Pancreas (tissue), 10 donors: ENCODE measurements at places on chromosomes 7 and 10.

- H3K27ac ChIP-seq, result no peak overlapping the region
- H3K4me3 ChIP-seq, result no peak overlapping the region
- H3K36me3 ChIP-seq, result no peaks in the 10 kb centered on the region
- DNase-seq, result no peak
- H3K27me3 ChIP-seq, result no peaks in the 10 kb centered on the region
Measured at GRCh38 chr7:121410829-121411596, 14.9 kb upstream of the FAM3C start.

- peak; percentile 12 for DNase-seq
- no peak overlapping the region for H3K27ac ChIP-seq
- H3K4me1 ChIP-seq, result no peaks in the 10 kb centered on the region
Measured at GRCh38 chr10:132557696-132558515, 20.3 kb downstream of the INPP5A start.

- no peak overlapping the region for H3K4me3 ChIP-seq
- H3K4me1 ChIP-seq, result peaks cover 14% of the 10 kb centered on the region
- H3K27me3 ChIP-seq, result no peaks in the 10 kb centered on the region
- no peaks in the 10 kb centered on the region for H3K36me3 ChIP-seq
- DNase-seq, result no peak
- H3K27ac ChIP-seq, result no peak overlapping the region
Measured at GRCh38 chr10:122138831-122139625, 132.1 kb upstream of the BTBD16 start.

- no peaks in the 10 kb centered on the region for H3K36me3 ChIP-seq
- no peak overlapping the region for H3K27ac ChIP-seq
- DNase-seq, result no peak
- peaks cover 6% of the 10 kb centered on the region for H3K4me1 ChIP-seq
- H3K27me3 ChIP-seq, result no peaks in the 10 kb centered on the region
Measured at GRCh38 chr10:89649051-89649450, 4.0 kb upstream of the PANK1 start.

DNA sequence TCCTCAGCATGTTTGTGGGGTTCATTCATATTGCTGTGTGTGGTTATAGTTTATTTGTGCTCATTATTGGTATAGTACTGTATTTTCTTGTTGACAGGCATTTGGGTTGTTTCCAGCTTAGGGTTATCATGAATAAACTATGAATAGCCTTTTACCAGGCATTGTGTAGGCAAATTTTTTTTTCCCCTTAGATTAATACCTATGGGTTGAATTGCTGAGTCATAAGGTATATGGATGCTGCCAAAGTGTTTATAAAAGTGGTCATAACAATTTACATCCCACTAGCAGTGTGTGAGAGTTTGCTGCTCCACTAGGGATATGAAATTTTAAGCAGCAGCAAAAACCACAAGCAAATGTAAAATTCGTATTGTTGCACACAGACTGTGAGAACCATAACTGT lies 175.0 kb downstream of the PLPP4 start:
- no peak overlapping the region for H3K4me3 ChIP-seq
- no peaks in the 10 kb centered on the region for H3K4me1 ChIP-seq
- H3K27me3 ChIP-seq, result no peaks in the 10 kb centered on the region
- H3K36me3 ChIP-seq, result no peaks in the 10 kb centered on the region
- DNase-seq, result no peak

DNA sequence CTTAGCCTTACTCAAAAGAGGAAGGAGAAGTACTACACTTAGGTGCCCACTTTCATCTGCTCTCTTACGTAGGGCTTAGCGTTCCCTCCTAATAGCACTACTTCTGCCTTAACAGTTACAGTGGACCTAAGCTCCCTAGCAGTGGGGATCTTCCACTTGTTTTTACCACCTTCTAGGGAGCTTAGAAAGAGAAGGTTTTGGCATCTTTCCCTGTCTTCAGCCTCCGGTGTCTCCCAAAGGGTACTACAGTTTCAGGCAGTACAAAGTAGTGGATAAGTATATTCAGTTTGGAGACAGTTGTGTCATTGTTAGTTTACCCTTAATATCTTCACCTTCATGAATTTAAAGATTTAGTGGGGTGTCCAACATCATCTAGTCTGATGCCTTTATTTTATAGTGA lies 14.6 kb downstream of the CHRM2 start:
- no peaks in the 10 kb centered on the region for H3K4me1 ChIP-seq
- DNase-seq, result no peak
- H3K27me3 ChIP-seq, result no peaks in the 10 kb centered on the region
- no peak overlapping the region for H3K27ac ChIP-seq

DNA sequence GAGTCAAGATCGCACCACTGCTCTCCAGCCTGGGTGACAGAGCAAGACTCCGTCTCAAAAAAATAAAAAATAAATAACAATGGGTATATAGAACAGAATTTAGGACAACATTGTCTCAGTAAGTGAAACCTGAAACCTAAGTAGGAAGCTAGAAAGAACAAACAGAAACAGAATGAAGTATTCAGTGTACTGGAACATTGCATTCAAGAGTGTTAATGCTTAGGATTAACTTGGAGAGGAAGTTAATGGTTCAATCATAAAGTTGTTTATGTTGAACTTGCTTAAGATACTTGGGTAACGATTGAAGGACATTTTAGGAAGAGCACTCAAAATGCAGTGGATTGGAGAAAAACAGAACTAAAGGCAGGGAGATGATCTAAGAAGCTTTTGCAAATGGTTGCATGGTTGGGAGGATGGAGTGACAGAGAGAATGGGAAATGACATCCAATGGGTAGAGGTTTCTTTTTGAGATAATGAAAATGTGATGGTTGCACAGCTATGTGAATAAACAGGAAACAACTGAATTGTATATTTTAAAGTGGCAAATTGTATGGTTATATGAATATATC lies 233.7 kb downstream of the ADK start:
- no peaks in the 10 kb centered on the region for H3K27me3 ChIP-seq
- no peaks in the 10 kb centered on the region for H3K36me3 ChIP-seq
- no peak for DNase-seq
- no peak overlapping the region for H3K27ac ChIP-seq
- H3K4me1 ChIP-seq, result no peaks in the 10 kb centered on the region

GRCh38 chr10:91787258-91787657 lies 11.0 kb upstream of the TNKS2 start:
- no peaks in the 10 kb centered on the region for H3K4me1 ChIP-seq
- H3K4me3 ChIP-seq, result no peak overlapping the region
- H3K27me3 ChIP-seq, result no peaks in the 10 kb centered on the region

DNA sequence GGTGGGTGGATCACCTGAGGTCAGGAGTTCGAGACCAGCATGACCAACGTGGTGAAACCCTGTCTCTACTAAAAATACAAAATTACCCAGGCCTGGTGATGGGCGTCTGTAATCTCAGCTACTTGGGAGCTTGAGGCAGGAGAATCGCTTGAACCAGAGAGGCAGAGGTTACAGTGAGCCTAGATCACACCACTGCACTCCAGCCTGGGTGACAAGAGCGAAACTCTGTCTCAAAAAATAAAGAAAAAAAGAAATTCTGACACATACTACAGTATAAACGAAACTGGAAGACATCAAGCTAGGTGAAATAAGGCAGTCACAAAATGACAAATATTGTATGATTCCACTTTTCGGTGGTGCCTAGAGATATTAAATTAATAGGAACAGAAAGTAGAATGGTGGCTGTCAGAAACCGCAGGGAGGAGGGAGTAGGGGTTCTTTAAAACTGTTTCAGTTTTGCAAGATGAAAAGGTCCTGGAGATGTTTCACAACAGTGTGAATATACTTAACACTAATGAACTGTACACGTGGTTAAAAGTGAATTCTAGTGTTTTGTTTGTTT lies 23.2 kb downstream of the PILRA start:
- H3K27ac ChIP-seq, result no peak overlapping the region
- H3K36me3 ChIP-seq, result no peaks in the 10 kb centered on the region
- H3K4me3 ChIP-seq, result no peak overlapping the region

DNA sequence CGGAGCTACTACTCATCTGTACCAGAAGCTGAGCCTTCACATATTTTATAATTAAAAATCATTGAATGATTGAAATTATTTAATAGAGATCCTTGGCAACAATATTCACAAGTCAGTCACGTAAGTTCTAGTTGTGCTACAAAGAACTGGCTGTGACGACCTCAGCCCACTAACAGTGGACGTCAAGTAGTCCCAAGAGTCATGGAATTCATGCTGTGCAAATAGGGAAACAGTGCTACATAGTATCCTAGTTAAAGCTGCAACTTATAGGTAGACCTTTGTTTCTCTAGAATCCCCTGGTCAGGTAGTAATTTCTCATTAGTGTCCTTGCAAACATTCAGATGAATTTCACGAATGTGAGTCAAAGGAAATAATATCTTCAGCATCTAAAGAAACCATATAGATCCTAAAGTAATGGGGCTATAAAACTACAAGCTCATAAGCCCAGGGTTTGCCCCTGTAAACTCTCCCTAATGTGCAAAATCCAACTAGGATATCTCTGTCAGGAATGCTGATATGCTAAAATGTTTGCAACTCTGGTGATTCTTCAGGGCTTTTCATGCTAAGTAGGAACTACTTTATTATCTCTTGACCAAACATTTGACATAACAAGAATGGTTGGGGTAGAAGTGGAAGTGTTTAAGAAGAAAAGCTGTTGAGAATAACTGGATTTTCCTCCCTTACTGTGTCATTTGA lies 31.2 kb downstream of the CFAP69 start:
- no peaks in the 10 kb centered on the region for H3K4me1 ChIP-seq
- DNase-seq, result no peak
- H3K27ac ChIP-seq, result no peak overlapping the region
- H3K27me3 ChIP-seq, result no peaks in the 10 kb centered on the region
- no peak overlapping the region for H3K4me3 ChIP-seq

- no peak for DNase-seq
- no peak overlapping the region for H3K27ac ChIP-seq
- H3K27me3 ChIP-seq, result no peaks in the 10 kb centered on the region
- peaks cover 8% of the 10 kb centered on the region for H3K4me1 ChIP-seq
- no peaks in the 10 kb centered on the region for H3K36me3 ChIP-seq
Measured at GRCh38 chr7:116242759-116243158, 32.4 kb downstream of the TES start.

GRCh38 chr10:2144584-2144983 lies 407.3 kb upstream of the ADARB2 start:
- DNase-seq, result no peak
- no peaks in the 10 kb centered on the region for H3K36me3 ChIP-seq
- H3K4me3 ChIP-seq, result no peak overlapping the region
- H3K27me3 ChIP-seq, result no peaks in the 10 kb centered on the region
- no peaks in the 10 kb centered on the region for H3K4me1 ChIP-seq

DNA sequence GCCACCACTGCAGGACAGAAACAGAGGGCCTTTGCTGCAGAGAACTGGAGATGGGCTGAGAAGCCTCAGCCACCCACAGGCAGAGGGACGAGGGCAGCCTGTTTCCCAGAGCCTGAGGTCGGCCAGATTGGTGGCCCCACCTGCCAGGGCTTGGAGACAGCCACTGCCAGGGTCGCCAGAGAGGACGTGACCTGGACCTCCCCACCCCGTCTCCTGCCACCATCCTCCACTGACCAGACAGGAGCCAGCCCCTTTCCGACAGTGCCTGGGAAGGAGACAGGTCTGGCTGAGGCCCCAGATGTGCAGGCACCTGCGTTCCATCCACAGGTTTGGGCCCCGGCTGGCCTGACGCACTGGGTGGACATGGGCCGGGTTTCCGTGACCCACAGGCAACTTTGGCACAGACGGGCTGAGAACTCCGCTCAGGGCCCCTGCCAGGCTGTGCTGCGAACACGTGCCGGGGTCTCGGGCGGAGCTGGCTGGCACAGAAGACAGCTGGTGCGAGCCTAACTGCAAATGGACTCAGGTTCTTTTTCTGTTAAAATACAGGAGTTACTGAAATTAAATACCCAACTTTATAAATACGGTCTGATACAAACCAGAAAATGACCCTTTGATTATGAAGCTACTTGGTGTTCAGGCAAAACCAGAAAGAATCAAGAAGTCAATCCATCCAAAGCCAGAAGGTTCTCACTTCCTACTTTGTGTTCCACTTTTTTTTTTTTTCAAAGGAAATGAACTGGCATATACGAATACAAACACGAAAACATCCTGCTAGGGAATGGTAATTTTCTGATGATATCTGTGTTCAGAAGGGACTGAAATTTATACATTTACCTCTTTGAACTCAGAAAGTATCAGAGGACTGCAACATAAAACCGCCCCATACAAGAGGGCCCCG lies 6.9 kb downstream of the COX19 start:
- H3K27me3 ChIP-seq, result no peaks in the 10 kb centered on the region
- H3K4me3 ChIP-seq, result no peak overlapping the region
- DNase-seq, result no peak
- H3K4me1 ChIP-seq, result peaks cover 8% of the 10 kb centered on the region

DNA sequence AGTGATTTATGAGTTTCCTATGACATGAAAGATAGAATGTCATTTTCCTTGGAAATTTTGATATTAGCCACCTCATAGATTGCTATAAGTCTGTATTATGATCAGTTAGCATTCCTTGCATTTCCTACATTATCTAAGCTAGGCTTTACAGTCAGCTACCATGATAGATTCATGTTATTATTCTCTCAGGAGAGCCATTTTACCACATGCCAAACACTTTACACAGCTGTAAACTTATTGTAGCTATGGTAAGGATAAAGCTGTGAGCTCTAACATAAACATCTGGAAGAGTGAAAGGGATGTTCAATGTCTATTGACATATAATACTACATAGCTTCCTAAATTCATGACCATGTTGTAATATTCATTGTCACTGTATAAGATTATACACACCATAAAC lies 608.0 kb downstream of the PHTF2 start:
- no peak overlapping the region for H3K4me3 ChIP-seq
- H3K27me3 ChIP-seq, result no peaks in the 10 kb centered on the region
- no peak overlapping the region for H3K27ac ChIP-seq
- no peaks in the 10 kb centered on the region for H3K4me1 ChIP-seq
- DNase-seq, result no peak

DNA sequence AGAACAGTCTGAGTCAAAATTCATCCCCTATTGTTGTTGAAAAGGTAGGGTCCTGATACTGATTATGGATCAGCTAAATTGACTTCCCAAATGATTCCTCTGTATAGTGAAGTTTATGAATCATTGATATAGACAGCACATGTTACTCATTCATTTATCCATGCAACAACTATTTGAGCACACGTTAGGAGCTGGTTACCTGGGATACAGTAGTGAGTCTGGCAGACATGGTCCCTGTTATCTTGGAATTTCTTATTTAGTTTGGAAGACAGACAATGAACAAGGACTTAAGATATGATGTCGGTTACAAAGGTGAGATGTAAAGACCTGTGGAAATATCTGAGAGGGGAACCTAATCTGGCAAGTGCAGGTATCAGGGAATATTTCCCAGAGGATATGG lies 28.0 kb upstream of the KIAA1217 start:
- no peaks in the 10 kb centered on the region for H3K27me3 ChIP-seq
- no peaks in the 10 kb centered on the region for H3K4me1 ChIP-seq
- H3K4me3 ChIP-seq, result no peak overlapping the region
